Right lobe of liver (tissue), 6 donors: ENCODE measurements at places on chromosomes 2 and 18. TPM values are rescaled to one million over a fixed set of nuclear protein-coding genes. Genes with fewer than 3 reads are reported as not detected.

- no peak for DNase-seq
Measured at GRCh38 chr2:177728399-177728765, 335.8 kb downstream of the AGPS start.

DNA sequence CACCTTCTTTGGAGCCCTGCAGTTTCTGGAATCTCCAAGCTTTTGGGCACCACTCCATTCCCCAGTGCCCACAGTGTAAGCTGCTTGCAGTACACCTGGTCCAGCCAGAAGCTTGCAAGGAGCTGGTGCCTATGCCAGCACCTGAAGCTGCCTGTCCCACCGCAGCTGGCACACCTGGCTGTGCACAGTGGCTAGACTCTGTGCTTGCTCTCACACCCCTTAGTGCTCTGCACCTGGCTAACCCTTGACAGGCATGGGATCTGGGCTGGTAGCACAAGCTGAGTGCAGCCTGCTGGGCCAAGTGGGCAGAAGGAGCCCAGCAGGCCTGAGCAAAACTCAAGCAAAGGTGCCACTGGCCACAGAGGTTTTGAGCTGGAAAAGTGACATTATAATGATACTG, 183.8 kb upstream of the MC4R start:
- DNase-seq = no peak

DNA sequence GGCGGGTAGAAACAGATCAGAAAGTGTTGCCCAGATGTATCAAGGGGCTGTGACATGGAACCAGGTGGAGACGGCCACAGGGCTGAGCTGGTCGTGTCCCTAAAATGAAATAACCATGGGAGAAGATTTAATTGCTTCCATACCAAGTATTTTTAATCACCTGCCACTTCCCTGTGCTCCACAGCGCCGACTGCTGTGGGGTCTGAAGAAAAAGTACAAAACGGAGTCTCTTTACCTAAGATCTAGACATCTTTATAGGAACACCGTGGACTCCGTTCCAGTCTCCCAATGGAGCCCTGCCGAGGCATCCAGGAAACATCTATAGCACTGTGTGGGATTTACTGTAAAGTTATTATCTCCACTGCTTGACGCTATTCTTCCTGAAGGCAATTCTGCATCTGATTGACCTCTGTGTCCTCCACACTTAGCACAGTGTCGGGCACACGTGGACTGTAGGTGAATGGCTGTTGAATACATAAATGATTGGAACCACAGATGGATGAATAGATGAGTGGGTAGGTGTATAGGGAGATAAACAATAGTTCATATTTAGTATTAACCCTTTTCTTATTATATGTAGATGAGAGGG, 21.6 kb upstream of the GYPC start:
- DNase-seq = no peak

DNA sequence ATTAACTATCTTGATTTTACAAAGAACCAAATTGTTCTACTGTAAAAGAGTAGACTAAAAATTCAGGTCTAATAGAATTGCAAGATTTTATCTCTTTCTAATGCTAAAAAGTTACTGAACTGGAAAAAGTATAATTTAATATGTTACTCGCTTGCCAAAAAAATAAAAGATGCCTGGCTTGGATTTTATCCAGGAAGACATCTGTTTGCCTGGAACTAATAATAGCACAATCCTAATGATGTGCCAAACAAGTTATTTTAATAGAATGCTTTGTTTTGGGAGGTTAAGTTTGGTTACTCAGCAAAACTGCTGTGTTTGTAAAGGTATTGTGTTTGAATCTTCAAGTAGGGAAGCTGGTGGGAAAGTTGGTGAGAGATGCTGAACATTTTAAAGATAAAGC, 19.4 kb upstream of the ZSWIM2 start:
- DNase-seq = no peak

GRCh38 chr2:172697296-172697695, 38.3 kb upstream of the RAPGEF4 start:
- no peak for DNase-seq

DNA sequence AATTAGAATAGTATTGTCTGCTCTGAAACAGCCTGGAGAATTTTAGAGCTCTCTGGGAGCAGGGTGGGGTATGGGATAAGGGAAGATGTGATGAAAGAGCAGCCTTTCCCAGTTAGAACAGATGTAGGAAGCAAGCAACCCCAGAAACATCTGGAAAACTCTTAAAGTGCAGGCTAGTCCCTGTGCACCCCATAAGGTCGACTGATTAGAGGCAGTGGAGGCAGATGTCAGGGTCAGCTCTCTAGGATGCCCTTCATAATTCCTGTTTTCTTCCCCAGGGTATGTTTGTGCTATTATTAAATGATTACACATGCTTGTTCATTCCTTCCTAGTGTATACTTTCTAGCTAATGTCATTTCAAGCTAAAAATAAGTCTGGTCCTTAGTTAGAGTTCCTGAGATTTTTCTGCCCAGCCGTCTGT, 41.7 kb downstream of the PTPRM start:
- DNase-seq = no peak

DNA sequence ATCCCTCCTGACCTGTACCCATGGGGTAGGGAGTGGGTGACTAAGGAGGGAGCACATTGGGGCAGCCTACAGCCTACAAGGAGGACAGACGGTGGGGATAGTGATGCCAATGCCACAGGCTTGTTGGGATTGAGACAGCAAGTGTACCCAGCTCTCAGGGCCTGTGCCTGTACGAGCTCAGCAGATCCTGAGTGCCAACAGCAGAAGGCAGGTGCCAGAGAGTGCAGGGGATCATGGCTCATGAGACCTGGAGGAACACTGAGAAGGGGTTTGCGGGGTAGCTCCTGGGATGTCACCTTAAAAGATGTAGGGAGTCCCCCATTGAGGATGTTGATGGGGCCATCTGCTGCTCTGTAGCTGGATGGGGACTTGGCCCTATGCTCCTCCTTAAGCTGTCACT, 10.3 kb upstream of the SNED1 start:
- DNase-seq = peak; percentile 49

DNA sequence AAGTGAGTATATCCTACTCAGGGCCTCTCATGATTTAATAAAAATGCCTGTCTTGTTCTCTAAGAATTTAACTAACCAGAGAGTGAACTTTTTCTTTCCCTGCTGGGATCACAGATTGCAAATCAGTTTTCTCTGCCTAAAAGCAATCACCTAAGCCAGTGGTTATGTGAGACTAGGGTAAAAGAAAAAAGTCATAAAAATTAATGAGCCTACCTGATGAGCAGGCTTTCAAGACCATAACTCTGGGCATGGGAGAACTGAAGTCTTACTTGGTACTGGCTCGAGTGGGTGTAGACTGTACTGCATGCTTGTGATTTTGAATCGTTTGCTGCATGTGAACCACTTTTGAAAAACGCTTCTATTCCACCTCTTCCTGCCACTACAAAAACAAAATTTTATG, 1677.0 kb upstream of the LRRTM1 start:
- DNase-seq = no peak

- no peak for DNase-seq
Measured at GRCh38 chr2:236257136-236257535, 7.1 kb downstream of the ASB18 start.

DNA sequence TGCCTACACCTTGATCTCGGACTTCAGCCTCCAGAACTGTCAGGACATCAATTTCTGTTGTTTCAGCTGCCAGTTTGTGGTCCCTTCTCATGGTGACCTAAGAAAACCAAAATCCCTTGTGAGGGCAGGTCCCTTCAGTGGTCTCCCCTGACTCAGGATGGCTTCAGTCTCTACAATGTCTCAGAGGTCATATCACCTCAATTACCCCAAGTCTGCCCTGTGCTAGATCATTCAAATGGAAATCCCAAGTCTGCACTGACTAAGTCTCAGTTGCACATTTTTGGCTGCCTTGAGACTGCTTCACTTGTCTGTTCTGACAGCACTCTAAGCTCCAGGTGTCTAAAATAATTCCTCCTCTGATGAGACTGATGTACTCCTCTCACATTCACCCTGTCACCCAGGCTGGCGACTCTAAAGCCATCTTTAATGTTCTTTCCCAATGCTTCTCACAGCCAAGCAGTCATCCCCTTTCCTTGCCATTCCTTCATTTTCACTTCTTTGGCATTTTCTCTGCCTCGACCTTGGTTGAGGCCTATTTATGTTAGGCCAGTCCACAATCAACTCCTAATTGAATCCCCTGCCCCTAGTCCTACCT, 470.8 kb downstream of the DLGAP1 start:
- DNase-seq = no peak

DNA sequence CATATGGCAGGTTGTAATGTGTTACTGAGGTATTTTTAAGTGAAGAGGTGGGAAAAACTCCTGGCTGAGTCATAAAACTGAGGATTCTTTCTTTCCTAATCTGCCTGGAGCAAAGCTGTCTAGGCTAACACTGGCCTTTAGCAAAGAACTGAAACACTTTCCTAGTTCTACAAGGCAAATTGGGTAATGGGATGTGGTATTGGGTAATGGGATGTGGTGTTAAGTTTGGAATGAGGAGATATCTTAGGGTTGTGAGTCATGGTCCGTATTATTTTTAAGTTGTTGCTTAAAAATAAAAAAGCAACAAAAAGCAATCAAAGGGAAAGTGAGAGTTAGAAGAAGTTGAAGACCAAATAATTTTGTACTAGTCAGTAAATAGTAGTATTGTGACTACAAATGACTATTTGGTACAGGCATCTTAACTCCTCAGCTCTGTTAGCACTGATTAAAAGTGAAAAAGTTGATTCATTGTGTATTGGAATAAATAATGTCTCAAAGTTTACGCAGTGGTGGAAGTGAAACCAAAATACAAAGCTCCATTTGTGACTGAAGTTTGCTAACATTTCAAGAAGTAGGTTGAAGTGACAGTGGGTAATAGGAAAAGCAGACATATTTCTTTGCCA, 216.8 kb downstream of the CAMKMT start:
- DNase-seq = no peak

DNA sequence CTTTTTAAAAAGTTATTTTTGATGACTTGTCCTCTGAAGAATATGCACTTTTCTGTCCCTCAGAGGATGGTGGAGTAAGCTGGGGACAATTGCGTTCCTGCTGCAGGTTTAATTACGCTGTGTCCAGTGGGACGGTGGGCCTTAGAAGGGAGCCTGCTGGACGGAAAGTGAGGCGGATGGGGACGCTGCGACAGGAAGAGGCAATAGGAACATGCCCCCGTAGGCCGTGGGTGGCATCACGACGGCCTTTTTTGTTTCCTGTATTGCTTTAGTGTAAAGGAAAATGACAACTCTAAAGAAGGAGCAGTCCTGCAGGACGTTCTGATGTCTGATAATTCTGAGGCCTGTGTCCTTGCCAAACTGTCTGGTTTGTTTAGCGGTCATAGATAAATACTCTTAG, 121.6 kb downstream of the NFATC1 start:
- DNase-seq = no peak

- DNase-seq = no peak
Measured at GRCh38 chr2:16025876-16026640, 85.7 kb downstream of the MYCN start.

DNA sequence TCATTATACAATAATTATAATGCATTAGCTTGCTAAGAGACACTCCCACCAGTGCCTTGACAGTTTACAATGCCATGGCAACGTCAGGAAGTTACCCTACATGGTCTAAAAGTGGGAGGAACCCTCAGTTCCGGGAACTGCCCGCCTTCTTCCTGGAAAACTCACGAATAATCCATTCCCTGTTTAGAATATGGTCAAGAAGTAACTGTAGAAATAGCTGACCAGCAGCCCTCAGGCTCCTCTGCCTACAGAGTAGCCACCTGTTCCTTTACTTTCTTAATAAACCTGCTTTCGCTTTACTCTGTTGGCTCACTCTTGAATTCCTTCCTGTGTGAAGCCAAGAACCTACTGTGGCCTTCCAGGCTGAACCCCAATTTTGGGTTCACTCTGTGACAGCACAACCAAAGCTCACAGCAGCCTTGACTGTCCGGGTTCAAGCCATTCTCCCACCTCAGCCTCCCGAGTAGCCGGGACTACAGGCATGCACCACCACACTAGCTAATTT, 20.0 kb upstream of the PTPN2 start:
- DNase-seq = no peak

DNA sequence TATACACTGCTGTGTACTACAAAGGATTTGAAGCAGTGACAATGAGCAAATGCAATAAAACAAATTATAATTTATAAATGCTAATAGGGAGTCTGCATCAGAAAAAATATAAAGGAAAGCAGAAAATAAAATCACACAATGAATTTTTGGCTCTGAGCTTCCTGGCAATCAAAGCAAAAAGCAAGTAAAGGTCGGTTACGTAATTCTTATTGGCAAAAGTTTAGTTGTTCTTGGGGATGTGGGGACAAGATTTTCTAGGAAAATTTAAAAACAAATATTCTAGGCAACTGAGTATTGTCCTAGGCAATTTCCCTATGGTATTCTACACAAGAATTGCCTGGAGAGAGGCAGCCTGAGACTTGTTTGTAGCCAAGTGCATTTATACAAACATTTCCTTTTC, 1.8 kb downstream of the ORC2 start:
- no peak for DNase-seq

DNA sequence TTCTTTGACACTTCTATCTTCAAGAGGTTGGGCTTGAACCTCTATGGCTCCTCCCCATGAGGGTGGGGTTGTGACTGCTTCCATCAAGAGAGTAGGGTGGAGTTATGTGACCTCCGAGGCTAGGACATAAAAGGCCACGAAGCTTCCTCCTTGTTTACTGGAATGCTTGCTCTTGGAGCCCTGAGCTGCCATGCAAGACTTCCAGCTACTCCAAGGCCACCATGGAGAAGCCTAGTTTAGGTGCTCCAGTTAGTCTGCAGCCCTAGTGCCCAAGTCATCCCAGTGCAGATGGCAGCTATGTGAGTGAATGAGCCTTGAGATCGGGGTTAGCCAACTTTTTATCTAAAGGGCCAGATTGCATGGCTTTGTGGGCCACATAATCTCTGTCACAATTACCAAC, 2.4 kb upstream of the MERTK start:
- DNase-seq = no peak

VSNL1 gene
- total RNA-seq = 4.8 TPM

DLGAP1 gene
- 0.10 TPM for total RNA-seq

PHOSPHO2 gene
- total RNA-seq = 3.7 TPM

PASK gene
- total RNA-seq = 3.8 TPM

EFHD1 gene
- total RNA-seq = 30.3 TPM

SOX11 gene
- total RNA-seq = not detected

IL36RN gene
- total RNA-seq = not detected

IL1R2 gene
- 18.3 TPM for total RNA-seq

DAPL1 gene
- total RNA-seq = not detected

GNAL gene
- total RNA-seq = 1.2 TPM

EIF5B gene
- total RNA-seq = 18.8 TPM

TMX3 gene
- 21.6 TPM for total RNA-seq

DSC3 gene
- total RNA-seq = not detected

GKN2 gene
- total RNA-seq = not detected
